ENCODE measurements at places on chromosomes 3 and 15. TPM values are rescaled to one million over a fixed set of nuclear protein-coding genes. Genes with fewer than 3 reads are reported as not detected.

DNA sequence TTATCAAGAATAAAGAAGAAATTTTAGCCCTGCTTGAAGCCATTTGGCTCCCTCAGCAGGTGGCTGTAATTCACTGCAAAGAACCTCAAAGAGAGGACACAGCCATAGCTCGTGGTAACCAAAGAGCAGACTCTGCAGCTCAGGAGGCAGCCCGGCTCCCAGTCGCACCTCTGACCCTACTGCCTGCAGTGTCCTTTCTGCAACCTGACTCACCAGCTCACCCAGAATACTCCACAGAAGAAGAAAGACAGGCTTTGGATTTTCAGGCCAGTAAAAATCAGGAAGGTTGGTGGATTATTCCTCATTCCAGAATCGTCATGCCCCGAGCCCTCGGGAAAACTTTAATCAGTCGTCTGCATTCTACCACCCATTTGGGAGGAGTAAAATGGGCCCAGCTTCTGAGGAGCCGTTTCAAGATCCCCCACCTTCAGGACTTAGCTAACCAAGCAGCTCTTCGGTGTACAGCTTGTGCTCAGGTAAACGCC lies 38.6 kb downstream of the ZBTB11 start:
- no peak for DNase-seq

DNA sequence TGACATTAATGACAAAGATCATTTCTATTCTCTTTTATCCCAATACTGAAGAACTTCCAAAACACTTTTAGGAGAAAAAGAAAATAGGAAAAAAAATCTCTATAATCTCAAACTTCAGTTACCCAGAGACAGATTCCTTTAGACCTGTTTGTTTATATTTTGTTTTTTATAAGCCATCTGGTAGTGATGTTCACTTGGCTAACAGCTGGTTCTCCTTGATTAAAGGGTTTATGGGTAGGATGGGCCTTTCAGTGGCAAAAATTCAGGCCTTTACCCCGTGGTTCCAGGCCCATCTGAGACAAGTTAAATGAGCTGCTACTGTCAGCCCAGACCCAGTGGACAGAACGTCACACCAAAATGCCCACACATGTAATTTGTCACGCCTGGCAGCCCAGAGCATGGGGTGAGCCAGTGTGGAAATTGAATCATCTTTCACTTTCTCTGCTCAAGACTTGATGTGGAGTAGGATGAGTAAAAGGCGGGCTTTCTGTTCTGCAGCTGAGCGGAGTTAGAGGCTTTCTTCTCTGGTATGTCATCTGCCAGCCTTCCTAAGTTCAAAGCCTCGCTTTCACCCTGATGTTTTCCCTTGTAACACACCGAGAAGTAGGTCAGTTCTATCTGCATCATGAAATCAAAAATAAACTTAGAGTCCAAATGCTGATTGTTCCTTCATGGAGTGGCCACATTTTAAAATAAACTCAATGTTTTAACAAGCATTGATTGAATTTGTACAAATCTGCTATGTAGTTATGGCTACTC lies 62.5 kb upstream of the SKOR1 start:
- DNase-seq = peak; percentile 73

DNA sequence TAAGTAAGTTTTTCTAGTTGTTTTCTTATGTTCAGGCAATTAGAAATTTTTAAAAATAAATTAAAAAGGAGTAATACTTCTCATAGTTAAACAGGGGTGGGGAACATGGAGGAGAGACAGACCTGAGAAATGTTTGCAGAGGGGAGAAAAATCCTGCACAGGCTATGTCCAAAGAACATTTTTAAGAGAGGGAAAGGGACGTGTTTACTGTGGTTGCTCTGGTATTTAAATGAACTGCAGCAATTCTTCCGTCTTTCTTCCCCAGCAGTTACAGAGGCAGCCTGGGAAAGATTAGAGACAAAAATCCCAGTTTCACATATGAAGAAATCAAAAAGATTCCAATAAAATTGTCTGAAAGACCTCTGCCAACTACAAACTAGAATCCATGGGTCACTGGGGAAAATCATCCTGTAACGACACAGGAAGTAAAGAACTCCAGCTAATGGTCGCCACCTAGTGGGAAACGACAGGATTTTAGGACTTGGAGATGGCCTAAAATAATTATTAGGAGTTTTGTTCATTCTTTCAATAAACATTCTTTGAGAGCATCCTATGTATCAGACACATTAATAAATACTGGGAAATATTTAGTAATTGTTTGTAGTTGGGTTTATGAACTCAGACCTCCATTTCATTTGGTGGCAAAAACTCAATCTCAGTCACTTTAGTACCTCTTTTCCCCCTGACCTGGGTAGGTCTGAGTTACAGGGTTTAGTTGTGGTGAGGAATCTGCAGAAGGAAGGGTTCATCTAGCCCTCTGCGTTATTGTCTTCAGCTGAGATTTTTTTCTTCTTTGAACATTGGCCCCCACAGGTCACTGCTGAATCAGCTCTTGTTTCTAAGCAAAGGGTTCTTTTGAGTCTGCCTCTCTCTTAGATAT lies 69.9 kb upstream of the GOLIM4 start:
- peak; percentile 23 for DNase-seq

DNA sequence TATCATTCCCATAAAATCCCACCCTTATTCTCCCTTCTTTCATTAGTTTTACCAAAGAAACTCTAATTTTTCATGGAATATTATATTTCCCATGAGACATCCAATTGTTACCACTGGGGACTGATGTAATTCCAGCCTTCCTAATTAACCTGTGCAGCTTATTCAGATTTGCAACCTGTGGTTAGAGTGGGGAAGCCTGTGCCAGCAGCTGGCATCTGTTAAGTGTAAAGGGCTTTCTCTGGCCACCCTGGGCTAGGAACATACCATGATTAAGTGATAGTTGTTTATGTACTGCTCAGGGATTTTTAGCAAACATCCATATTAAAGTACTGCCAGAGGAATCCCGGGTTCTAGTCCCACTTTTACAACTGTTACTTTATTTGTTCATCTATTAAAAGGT lies 78.2 kb downstream of the TPRG1 start:
- no peak for DNase-seq

DNA sequence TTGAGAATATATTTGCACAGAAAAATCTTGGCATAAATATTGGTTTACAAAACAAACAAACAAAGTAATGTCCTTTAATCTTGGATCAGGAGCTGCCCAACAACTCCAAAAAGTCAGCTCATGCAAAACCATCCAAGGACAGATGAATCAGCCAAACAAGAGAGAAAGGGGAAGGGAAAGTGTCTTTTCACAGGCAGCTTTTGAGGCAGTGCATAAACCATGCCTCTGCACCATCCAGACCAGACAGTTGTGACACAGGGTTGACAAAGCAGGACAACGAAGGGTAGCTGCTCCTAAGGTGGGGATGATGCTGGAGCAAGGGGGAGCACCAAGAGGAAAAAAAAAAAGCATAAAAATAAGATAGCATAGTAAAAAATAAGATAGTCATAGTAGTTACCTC lies 8.7 kb downstream of the CD86 start:
- DNase-seq = no peak

DNA sequence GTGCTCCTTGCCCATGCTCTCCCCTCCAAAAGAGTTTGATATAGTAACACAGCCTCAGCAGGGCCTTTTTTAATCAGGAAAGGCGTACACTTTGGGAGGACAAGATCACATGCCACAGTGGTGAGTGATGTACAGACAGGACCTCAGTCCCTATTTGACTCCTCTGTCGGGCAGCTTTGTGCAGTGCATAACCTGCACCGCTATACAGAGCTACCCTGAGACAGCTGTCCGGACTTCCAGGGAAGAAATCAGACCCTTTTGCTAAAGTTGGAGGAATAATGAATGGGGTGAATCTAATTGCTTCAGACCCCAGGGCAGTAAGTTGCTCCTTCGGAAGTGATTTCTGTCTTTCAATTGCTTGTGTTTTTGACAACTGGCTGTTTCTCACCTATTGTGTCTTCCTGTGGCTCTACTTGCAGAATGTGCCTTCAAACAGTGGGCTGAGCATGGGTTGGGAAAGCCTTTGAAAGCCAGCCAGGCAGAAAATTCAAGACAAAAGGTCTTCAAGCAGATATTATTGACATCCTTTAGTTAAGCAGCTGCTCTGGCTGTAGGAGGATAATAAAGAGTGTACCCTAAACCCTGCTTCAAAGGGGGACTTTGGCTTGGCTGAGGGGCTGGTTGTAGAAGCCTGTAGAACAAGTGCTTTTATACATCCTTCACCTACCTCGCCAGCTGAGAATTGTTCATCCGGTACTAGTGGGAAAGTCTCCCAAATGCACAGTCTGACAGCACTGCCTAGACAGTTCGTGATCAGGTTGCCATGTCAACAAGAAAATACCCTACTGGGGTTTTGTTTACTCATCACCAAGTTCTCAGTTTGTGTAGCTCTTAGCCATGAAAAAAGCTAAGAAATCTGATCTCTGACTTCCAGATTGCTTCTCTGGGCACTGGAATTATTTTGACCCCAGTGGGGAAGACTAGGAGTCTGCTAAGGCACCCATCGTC lies 35.1 kb downstream of the SNTN start:
- no peak for DNase-seq

GRCh38 chr15:88628018-88628654 lies 7.0 kb downstream of the AEN start:
- DNase-seq = no peak

DNA sequence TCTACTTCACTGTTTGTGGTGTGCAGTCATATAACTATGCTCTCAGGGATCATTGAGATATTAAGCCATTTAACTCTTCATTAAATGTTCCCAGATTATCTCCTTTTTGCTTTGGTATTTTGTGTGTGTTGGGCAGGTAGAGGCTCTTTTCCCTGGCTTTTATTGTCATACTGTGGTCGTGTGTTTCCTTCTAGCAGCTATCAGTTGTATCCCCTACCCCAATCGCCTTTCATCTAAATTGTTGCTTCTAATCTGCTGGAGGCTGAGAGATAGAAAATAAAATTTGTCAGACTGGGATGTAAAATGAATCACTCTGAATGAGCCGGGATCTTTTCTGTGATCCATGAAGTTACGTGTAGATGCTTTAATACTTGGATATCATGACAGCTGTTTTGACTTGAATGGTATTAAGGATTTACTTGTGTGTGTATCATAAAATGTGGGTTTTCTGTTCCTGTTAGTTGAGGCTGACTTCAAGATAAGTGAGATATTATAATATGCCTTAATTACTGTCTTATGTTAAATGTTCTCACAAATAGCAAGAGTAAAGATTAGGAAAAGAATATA lies 9.2 kb downstream of the NFKBIZ start:
- DNase-seq = no peak

- no peak for DNase-seq
These were observed 16.2 kb downstream of the ATP11B start for GRCh38 chr3:182809531-182809930.

DNA sequence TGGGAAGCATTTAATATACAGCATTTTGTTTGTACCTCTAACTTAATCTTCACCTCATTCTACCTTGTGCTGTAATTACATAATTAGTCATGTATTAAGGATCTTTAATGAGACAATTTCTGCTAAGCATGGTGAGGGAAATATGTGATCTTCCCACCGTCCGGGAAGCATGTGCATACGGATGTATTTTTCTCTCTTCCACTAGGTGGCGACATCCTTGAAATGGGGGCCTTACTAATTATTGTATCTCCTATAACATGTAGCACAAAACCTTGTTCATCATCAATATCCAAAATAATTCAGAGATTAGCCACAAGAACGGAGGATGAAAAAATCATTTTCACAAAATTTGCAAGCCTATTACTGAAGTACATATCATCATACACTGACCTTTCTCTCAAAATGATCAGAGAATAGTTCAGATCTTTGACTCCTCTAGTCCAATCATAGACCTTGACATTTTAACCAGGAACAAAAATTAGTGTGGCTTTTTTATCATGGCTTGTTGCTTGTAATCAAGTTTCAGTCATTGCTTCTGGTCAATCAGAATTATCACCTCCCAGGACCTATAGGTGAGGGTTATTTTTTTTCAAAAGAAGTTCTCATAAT lies 148.9 kb upstream of the GBE1 start:
- peak; percentile 1 for DNase-seq

- no peak for DNase-seq
These were observed 53.0 kb downstream of the TBC1D2B start for GRCh38 chr15:78024519-78024870.

- DNase-seq = no peak
These were observed 44.8 kb downstream of the ALDH1L1 start for GRCh38 chr3:126135406-126136076.

- DNase-seq = no peak
These were observed 372.7 kb downstream of the ROBO2 start for GRCh38 chr3:77412584-77412983.

DNA sequence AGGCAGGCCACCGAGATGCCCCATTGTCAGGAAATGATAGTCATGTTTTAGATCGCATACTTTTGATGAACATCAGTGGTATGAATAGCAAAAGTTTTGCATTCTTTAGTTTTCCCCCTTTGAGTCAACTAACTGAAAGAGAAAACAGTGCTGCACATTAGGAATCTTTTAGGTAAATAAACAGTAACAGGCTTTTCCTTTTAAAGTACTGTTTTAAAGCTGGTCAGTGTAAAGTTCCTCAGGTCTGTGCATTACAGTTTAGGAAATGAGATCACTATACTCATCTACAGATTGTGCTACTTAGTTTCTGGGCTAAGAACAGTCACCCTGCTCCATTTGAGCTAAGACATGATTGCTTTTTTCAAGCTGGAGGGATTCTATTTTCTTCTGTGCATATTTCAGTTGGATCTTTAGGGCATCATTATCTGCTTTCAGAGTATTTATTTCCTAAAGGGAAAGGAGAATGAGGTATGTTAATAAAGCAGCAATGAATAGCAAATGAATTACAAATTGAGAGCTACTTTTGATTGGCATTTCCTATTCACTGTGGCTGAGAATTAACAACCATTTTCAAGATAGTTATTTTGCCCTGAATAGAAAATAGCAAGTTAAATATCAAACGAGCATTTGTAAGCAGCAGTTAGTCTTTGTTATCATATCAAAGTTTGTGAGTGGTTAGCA lies 36.5 kb downstream of the FAM98B start:
- no peak for DNase-seq

GRCh38 chr3:181726351-181727330 lies 14.9 kb downstream of the SOX2 start:
- DNase-seq = no peak

- DNase-seq = no peak
These were observed 4.2 kb upstream of the MEIS2 start for GRCh38 chr15:37104424-37104981.

GRCh38 chr3:16090706-16091105 lies 83.8 kb upstream of the GALNT15 start:
- DNase-seq = no peak

DNA sequence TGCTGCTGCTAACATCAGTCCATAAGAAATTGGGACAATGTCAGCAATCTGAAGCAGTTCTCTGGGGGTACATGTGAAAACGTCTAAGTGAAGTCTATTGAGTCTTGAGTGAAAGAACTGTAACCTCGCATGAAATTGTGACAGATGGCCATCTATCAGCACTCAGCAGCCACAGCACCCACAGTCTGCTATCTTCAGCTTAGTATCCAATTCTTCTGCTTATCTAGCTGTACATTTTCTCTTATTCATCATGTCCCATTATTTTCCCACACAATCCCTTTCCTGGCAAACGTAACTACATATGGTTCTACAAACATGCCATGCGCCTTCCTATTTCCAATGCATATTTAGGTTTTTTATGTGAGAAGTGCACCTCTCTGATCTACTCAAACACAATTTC lies 629.7 kb downstream of the NTRK3 start:
- no peak for DNase-seq

UBR1 gene
- 31.3 TPM for total RNA-seq

GABRB3 gene
- 0.16 TPM for total RNA-seq

RLBP1 gene
- not detected for total RNA-seq

NDUFAF3 gene
- 82.5 TPM for total RNA-seq

HMCES gene
- 83.6 TPM for total RNA-seq

TLR9 gene
- total RNA-seq = 0.85 TPM

MITF gene
- total RNA-seq = 0.25 TPM

DUOXA1 gene
- not detected for total RNA-seq

CHL1 gene
- total RNA-seq = not detected

COPS2 gene
- total RNA-seq = 113 TPM

REC114 gene
- not detected for total RNA-seq

CYP1A2 gene
- not detected for total RNA-seq

GMPPB gene
- total RNA-seq = 43.6 TPM

All from activated naive CD8-positive, alpha-beta T cell treated with anti-CD3 and anti-CD28 coated beads for 36 hours (primary cell).